Retina (tissue), 1 donor: ENCODE measurements at places on chromosomes 16 and 17.

DNA sequence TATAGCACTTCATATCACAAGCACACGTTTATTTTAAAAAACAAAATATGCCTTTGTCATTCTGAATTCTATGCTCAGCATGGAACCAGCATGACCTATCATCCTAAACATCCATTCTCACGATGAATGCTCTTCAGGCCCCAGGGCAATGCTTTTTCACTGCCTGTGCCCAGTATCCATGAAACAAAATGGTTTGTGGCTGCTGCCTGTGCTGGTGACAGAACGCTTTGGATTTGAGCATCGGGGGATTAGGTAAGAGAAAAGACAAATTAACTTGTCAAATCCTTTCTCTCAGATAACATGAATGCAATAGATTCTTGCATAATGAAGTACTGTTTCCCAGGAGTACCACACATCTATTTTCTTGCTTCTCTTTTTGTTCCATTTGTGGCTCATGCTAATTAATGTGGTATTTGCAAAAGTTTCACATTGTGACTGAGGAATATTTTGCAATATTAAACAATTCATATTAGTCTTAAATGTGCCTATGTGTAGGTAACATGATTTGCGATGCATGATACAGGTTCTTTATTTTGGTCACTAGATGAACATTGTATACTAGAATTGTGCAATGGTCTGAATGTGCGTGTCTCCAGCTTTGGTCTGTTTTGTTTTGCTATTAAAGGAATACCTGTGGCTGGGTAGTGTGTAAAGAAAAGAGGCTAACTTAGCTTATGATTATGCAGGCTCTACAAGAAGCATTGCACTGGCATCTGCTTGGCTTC is 25.8 kb upstream of the SRSF1 start:
- DNase-seq, result no peak

DNA sequence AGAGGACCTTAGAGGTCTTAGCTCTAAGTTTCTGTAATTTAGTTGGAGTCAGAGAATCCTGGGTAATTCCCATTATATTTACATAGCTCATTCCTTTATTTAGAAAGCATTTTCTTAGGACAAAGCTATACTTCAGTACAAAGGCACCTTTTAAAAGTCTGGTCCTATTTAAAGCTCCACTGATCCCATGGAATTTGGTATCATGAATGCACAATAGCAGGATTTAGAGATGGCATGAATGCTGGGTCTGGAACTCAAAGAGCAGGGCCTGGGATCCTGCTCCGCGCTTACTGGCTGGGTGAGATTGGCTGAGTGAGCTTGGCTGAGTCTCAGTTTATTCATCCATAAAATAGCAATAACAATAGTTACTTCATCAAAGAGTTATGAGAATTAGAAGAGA is 4.8 kb downstream of the KRT23 start:
- peak; percentile 61 for DNase-seq

DNA sequence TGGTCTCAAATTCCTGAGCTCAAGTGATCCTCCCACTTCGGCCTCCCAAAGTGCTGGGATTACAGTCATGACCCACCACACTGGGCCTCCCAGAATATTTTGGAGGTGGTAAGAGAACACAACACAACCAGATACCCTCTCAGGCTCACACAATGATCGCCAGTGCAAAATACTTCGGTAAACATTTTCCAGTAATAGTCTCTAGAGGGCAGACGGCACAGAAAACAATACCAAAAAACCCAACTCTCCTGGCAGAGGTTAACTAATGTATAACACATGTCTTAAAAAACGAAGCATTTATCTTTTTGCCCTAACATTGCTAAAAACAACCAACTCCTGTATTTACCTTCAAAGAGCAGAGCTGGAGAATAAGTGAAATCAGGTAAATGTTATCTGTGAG is 10.5 kb downstream of the NUFIP2 start:
- DNase-seq, result no peak

DNA sequence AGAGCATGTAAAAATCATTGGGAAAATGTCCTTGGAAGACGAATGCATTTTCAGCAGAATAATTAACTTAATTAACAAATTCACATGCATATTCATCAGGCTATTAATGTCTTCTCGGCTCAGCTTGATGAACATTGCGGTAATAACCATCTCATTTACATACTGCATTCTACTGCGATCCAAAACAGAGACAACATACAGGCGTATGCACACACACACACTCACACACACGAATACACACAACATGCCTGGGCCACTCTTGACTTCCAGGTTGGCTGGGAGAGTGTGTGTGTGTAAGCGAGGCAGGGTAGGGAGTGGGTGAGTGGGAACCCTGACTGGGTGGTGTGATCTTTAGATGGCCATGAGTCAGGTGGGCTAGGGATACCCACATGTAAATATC is 44.7 kb downstream of the NEUROD2 start:
- no peak for DNase-seq

DNA sequence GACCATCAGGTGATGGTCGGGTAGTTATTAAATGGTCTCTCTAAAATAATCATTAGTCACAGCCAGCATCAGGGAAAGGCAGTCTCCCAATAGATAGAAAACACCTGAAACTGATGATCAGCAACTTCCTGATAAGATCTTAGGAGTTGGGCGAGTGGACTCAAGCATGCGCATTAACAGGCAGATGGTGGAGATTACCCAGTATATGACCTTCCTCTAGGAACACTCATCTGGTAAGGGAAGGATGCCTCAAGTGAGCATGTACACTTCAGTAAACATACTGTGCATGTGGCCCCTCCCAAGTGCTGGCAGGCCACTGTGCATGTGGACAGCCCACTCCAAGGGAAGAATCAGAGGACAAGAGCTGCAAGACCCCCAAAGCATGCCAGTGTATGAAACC is 105.9 kb downstream of the ABCC12 start:
- no peak for DNase-seq

GRCh38 chr16:22353933-22354541 is 20.4 kb downstream of the CDR2 start:
- DNase-seq, result no peak

DNA sequence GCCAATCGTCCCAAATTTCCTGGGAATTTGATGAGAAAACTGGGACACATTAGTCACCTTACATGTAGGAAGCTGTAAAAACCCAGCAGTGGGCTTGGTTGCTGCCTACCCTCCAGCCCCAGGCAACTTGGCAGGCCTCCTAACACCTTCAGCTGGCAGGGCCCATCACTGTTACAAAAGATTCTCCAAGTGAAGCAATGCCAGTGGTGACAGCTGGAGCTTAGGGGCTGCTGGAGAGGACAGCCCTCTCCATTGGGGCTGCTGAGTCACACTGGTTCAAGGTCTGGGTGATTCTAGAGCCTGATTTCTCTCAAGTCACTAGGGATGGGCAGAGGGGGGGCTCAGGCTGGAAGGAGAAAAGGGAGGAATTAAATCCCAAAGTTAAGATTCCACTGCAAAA is 180.6 kb downstream of the COPRS start:
- peak; percentile 24 for DNase-seq

DNA sequence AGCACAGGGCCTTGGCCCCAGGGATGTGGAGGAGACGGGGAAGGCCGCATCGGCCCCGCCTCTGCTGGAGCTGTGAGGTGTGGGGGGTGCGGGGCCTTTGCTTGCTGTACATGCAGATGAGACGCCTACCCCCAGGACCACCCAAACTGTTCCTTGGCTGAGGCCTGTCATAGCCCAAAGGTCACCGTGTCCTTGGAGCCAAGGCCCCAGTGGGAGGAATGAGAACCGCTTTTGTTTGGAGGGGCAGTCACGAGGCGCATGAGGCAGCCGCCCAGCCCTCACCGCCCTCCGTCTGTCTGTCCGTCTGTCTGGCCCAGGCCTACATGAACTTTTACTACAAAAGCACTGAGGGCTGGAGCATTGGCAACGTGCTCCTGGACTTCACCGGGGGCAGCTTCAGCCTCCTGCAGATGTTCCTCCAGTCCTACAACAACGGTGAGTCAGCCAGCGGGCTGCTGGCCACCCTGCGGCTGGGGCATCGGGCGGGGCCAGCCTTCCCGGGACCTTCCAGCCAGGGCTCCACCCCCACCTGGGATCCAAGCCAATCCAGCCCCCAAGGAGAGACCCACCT is 8.8 kb downstream of the TAX1BP3 start:
- no peak for DNase-seq

DNA sequence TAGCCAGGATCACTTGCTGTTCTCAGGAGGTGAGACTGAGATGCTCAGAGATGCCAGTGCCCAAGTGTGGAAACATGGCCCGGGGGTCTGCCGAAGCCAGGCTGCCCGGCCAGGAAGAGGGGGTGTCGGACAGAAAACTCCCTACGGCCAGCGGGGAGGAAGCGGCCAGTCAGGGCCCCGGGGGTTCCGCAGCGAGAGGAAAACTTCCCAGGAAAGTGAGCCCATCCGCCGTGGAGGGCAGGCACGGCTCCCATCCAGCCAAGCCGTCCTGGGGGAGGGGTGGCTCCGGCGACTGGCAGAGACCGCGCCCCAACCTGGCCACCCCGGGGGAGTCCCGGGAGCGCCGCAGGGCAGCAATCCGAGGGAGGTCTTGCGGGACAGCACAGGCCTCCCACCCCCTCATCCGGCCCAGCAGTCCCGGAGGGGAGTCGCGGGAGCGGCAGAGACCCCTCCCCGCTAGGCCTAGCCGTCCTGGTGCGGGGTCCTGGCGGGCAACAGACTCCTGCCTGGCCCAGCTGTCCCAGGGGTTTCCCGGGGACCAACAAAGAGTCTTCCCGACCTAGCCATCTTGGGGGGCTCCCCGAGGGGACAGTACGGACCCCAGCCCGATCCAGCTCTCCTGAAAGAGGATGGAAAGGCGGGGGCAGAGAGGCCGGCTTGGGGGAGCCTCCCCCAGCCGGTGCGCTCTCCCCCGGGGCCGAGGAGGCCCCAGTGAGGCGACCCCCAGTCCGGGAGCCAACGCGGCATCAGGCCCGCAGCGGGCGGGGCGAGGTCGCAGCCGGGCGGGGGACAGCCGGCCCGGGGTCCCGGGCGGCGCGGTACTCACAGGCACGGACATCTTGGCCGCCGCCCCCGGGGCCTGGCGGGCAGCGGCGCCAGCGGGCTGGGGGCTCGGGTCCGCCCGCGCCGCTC is 13.8 kb upstream of the BCAR1 start:
- peak; percentile 71 for DNase-seq

GRCh38 chr17:43800736-43801135 is 20.5 kb downstream of the CFAP97D1 start:
- no peak for DNase-seq

GRCh38 chr16:66521951-66522771 is 27.8 kb downstream of the TK2 start:
- no peak for DNase-seq

DNA sequence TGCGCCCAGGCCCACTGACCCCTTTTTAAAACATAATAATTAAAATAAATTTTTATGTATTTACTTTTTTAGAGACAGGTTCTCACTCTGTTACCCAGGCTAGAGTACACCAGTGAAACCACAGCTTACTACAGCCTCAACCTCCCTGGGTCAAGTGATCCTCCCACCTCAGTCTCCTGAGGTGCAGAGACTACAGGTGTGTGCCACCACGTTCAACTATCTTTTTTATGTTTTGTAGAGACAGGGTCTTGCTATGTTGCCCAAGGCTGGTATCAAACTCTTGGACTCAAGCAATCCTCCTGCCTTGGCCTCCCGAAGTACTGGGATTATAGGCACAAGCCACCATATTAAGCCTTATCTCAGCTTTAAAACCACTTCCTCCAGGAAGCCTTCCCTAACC is 56.1 kb upstream of the BCAR1 start:
- DNase-seq, result no peak

GRCh38 chr16:81519301-81520150 is 74.9 kb downstream of the CMIP start:
- DNase-seq, result no peak

DNA sequence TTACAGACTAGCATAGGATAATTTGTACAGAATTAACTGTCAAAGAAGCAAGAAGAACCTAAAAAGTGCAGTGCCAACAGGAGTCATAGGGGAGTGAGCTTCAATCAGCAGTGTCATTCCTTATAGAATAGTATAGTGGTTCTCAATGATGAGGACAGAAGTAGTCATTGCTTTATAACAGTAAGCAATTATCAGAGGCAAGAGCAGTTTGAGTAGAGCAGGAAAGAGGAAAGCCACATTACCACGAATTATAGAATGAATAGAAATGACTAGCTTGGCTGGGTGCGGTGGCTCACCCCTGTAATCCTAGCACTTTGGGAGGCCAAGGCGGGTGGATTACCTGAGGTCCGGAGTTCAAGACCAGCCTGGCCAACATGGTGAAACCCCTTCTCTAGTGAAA is 209.7 kb upstream of the TBX2 start:
- DNase-seq, result no peak

GRCh38 chr17:35616536-35616935 is 29.4 kb downstream of the AP2B1 start:
- no peak for DNase-seq

DNA sequence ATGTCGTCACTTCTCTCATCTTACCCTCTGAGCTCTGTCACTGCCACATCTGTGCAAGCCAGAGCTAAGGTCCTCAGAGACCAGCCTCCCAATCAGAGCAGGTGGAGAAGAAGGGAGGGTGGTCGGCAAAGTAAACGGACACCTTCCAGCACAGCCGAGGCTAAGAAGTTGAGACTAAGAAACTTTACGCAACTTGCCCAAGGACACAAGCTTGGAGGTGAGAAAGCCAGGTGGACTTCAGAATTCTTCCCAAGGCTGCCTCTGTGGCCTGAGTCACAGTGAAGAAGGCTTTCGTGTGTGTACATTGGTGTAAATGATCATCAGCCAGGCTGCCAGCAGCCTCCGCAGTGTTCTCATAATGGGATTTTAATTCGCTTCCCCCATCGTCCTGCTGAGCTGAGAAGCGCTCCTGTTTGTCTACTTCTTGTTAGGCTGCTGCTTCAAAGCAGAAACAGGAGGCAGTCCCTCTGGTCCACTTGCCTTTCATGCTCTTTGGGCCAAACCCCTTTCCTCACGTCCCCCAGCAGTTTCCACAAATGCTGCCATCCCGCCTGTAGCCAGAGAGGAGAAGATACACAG is 125.0 kb upstream of the RPL38 start:
- no peak for DNase-seq

- no peak for DNase-seq
Measured at GRCh38 chr17:42513686-42514085, 22.4 kb upstream of the NAGLU start.

DNA sequence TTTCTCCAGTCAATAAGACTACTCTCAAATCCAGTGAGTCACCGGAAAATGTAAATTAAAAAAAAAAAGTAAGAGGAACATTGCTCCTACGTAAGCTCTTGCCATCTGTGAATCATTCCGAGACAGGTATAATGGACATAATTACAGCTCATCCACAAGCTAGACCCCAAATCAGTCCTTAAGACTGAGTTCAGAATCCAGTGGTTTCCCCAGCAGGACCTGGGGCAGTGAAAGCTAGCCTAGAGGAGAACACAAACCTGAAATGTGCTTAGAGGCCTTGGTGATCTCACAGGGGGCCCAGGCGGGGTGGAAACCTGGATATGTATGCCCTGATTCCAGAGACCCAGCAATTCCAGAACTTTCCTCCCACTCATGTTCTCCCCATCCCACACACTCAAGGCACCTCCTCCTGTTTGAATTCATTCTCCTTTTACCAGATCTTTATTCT is 132.0 kb downstream of the COPRS start:
- DNase-seq, result no peak
